ENCODE measurements at places on chromosomes 6 and 20.

- no peak for DNase-seq
These were observed 50.7 kb downstream of the TGM2 start for GRCh38 chr20:38114353-38114791.

DNA sequence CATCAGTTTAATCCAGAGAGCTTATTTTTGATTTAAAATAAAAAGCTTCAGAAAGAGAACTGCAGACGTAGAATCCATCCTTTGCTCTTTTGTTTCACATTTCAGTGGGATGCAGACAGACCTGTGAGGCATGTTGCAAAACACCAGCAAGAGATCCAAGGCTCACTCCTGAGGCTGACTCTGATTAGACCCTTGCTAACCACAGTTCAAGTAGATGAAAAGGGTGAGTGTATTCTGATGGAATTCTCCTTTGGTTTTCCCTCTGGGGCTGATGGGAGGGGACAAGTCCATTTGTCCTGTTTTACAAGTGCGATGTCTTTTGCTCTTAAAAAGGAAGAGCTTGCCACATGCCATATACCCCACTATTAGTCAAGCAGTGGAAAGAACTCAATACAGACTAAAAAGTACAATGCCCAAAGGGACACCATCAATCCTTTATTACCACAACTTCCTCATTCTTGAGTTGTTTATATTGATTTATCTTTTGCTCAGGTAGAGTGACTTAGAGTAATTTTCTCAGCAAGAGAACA lies 772.7 kb downstream of the MAFB start:
- DNase-seq = no peak

DNA sequence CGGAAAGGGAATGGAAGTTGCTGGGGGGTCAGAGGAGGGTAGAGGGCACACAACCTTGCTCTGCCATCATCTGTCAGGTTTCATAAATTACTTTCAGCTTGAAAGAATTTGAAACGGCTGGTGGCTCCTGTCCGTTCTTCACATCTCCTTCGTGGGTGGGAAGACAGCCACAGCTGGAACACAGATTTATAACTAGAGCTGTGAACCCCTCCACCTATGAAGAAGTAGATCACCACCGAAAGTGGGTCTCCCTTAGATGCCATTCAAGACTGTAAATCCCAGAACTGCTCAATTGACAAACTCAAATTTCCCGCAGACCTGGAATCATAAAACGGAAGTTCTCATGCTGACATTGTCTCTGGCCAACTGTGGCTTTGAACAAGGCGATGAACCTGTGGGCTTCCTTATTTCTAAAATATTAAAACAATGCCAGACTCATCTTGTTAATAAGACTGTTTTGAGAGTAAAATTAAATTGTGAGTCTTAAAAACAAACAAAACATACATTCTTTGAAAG lies 65.3 kb downstream of the BTBD3 start:
- no peak for DNase-seq

- no peak for DNase-seq
These were observed 1.6 kb upstream of the ATXN1 start for GRCh38 chr6:16762550-16763477.

- DNase-seq = no peak
These were observed 12.3 kb downstream of the MYT1 start for GRCh38 chr20:64176551-64176950.

DNA sequence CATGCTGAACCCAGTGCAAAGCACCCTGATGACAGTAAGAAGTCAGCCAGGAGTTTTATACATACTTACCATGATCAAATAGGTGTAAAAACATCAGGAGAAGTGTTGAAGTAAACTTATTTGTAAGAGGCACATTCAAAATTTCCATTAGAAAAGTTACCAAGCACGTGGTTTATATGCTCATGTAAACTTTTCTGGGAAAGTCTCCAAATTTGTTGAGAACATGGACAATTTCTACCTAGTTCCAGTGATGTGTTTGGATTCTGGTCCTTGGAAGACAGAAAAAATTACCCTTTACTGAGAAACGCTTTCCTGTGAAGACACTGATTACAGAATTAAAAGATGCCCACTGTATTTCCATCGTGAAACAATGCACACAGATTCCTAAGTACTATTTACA lies 288.9 kb upstream of the CDH4 start:
- no peak for DNase-seq

- no peak for DNase-seq
These were observed 769 bp downstream of the CCN6 start for GRCh38 chr6:112054555-112055190.

GRCh38 chr6:8387942-8388437 lies 47.4 kb downstream of the SLC35B3 start:
- DNase-seq = no peak

DNA sequence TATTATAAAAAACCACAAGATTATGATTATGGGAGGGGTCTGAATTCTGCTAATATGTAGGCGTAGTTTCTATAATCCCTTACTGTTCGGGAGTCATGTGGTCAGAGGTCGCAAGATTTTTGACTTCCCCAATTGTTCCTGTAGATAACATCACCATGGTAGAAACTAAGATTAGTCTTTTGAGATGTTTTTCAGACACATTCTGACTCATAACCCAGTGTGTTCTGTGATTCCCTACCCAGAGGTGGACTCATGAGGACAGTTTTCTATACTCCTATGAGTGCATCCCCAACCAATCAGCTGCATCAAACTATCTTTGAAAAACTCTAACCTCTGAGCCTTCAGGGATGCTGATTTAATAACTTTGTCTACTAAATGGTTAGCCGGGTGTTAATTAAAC lies 175.5 kb downstream of the RFPL4B start:
- DNase-seq = no peak

DNA sequence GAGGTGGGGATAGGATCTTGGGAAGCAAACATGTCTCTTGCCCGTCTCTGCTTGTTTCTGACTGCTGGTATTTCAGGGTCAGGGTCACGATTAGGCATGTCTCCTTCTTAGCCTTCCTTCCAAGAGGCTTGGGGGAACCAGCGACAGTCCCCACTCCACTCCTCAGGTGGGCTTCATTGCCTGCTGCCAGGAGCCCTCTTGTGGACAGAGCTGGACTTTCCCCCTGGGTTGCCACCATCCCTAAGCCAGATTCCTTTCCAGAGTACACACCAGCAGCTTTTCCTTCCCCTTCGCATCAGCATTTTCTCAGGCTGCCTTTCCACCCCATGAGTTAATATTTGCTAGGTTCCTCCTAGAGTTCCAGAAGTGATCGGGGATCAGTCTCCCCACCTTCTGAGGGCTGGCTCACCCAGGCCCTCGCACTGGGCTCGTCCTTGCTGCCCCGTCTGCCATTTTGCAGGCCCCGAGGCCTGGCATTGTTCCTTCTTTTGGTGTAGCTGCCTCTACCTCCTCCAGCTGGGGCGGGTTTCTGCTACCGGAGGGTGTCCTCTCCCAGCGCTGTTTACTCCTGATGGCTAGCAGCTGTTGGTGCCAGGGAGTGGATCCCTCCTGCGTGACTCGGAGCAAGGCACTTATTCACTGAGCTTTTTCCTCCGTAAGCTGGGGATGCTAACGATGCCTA lies 8.8 kb upstream of the C20orf144 start:
- DNase-seq = no peak

- no peak for DNase-seq
These were observed 55.3 kb downstream of the TFAP2A start for GRCh38 chr6:10359581-10359980.

GRCh38 chr20:40493549-40493948 lies 195.5 kb downstream of the MAFB start:
- no peak for DNase-seq

DNA sequence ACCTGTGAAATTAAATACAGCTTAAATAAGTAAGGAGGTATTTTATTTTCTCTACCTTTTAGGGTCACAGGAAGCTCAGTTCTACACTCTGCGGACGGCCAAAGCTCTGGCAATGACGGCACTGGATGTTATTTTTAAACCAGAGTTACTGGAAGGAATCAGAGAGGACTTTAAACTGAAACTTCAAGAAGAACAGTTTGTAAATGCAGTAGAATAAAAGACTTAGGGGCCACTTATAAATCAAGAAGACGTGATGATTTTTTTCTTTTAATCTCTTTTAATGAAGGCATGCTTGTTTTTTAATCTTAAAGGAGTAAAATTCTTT lies 16.2 kb downstream of the PM20D2 start:
- no peak for DNase-seq

DNA sequence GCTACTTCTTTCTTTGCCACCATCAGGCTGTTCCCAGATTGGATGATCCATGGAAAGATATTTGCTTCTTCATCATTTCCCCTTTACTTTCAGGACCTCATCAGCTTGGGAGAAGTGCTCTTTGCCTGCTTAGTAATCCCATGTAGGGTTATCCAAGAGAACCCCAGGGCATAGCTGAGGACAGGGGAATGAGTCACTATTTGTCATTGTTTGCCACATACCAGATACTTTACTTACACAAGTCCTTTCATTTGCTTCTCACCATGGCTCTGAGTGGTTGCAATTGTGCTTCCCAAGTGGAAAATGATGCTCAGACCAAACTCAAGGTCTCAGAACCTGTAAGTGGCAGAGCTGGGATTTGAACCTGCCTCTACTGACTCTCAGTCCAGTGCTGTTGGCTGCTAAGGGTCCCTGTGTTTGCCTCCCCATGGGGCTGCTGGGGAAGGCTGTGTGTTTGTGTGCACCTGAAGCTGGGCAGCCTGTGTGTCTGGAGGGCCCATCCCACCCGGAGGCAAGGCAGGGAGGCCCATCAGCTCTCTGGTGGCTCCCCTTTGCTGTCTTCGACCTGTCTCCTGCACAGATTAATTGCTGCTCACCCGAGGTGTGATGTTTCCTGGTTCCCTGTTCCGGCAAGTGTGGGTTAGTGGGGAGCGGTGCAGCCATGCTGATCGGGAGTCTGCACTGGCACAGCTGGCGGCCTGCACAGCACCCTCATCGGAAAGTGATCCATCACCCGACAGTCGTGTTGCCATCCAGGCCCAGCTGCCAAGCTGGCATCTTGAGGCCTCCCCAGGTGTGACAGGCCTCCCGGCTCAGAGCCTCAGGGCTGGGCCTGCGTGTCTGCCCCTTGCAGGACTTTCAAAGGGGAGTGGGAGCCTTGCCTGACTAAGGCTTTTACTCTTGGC lies 228.8 kb downstream of the DHX35 start:
- DNase-seq = no peak

DNA sequence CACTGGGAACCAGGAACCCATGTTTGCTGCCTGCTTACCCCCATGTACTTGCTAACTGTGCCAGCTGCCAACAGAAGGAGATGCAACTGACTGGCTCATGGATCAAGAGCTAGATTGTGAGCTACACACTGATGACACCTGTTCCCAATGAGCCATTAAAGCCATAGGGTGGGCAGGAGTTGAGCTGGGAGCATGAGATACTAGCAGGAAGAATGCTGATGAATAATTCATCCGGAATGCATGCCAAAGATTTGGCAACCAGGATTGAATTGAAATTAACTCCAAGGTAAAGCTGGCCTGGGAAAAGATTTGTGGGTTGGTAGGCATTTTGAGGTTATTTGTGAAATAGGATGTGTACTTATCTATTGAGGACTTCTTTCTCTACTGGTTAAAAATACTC lies 631.1 kb downstream of the KIF16B start:
- no peak for DNase-seq

DNA sequence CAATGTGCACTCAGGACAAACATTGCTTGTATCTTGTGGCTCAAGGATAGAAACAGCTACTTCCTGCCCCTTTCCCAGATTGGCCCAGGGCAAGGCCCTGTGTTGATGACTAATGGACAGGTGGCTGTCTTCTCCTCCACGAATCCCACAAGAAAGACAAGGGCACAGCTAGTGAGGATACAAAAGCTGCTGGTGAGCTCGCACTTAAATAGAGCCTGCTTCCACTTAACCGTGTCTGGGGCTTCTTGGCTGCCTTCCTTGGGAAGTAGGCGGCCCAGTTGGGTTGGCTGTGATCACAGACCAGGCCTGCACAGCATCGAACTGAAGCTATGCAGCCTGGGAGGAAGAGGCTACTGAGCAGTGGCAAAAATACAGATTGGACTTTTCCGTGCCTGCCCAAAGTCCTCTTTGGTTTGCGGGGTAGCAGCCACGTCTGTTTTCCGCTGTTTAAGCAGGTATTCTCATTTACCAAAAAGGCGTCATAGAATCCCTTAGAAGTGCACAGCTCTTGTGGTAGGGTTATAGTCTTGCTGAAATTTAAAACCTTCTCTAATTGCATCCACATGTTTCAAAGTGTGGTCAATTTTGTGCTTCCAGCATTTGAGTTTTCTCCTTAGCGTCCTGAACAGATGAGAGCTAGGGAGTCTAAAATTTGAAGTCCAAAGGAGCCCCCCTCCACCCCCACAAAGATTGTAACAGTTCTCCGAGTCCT lies 23.0 kb upstream of the NAA20 start:
- DNase-seq = no peak

GRCh38 chr6:36227379-36228228 lies 31.1 kb downstream of the BRPF3 start:
- no peak for DNase-seq

GRCh38 chr6:33950891-33951889 lies 147.4 kb upstream of the MLN start:
- no peak for DNase-seq

DNA sequence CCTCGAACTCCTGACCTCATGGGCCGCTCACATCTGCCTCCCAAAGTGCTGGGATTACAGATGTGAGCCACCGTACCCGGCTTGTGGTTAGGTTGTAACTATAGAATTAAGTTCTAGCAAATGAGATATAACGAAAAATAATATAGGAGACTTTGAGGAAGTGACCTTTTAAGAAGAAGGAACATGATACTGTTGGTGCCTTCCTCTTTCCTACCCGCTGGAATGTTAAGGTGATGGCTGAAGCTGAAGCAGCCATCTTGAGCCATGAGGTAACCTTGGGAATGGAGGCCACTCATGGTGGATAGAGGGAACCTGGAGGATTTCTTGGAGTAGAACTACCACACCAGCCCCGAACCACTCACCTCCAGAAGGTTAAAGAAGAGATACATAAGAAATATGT lies 48.1 kb upstream of the MDGA1 start:
- no peak for DNase-seq

DNA sequence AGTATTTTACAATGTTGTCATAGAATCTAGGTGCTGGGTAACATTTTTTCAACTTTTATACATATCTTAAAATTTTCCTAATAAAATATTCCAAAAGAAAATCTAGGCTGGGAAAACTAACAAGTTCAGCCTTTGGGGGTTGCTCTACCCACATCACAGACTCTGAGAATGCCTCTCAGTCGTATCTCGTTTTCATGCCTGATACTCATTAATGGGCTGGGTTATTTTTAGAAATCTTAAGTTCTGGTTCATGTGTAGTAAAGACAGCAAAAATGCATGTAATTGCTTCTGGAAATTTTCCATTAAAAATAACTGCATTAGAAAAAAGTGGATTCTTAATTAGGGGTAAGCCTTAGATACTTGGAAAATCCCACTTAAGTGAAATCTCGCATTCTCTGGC lies 149.3 kb downstream of the SLC24A3 start:
- no peak for DNase-seq

- no peak for DNase-seq
These were observed 48.8 kb upstream of the ZNF217 start for GRCh38 chr20:53642196-53643030.

DNA sequence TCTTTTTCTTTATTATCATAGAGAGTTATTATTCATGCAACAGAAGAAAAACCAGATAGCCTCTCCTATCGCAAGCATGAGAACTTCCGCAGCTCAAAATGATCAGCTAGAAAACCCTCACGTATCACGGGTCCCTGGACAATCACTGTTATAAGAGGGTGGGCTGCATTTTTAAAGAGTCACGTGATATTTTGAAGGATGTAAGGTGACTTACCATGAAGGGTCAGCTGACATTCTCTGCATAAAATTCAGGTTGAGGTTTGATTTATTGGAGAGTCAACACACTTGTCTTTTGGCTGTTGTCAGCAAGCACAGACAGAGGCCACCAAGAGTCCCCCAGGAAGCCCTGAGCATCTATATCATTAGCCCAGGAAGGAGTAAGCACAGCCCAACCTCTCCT lies 39.5 kb downstream of the ID4 start:
- no peak for DNase-seq

- no peak for DNase-seq
These were observed 259.6 kb upstream of the PLCB4 start for GRCh38 chr20:8809107-8809953.
